Mesenchymal stem cell (in vitro differentiated cells and primary cell): ENCODE measurements at places on chromosomes 4 and X.

DNA sequence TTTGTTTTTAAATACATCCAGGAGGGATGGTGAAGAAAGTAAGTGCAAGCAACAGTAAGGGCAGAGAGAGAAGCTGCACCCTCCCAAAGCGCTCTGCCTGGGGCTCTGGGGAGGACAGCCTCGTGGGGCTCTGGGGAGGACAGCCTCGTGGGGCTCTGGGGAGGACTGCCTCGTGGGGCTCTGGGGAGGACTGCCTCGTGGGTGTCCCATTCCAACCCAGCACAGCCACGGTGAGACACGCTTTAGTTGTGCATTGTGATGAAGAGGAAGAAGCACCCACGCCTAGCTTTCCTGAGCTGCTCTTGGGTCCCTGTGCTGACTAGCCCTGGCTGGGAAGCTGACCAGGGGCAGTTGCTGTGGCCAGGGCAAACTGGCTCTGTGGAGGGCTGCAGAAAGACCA, 43.1 kb upstream of the SLC25A4 start:
- peaks cover 10% of the 10 kb centered on the region for H3K27me3 ChIP-seq
- H3K36me3 ChIP-seq = no peaks in the 10 kb centered on the region
- no peak overlapping the region for H3K27ac ChIP-seq

GRCh38 chr4:99071159-99071558, 17.4 kb downstream of the ADH5 start:
- no peak overlapping the region for H3K4me3 ChIP-seq
- no peak for DNase-seq
- H3K27ac ChIP-seq = no peak overlapping the region
- no peaks in the 10 kb centered on the region for H3K27me3 ChIP-seq

GRCh38 chrX:15616531-15616930, 15.8 kb upstream of the ACE2 start:
- DNase-seq = peak; percentile 43
- H3K27me3 ChIP-seq = peaks cover 45% of the 10 kb centered on the region
- no peak overlapping the region for H3K27ac ChIP-seq
- no peaks in the 10 kb centered on the region for H3K4me1 ChIP-seq

GRCh38 chr4:88138561-88138960, 19.9 kb downstream of the ABCG2 start:
- no peaks in the 10 kb centered on the region for H3K27me3 ChIP-seq
- peak; percentile 81 for DNase-seq
- H3K4me1 ChIP-seq = no peaks in the 10 kb centered on the region
- peak overlapping the region; percentile 51 for H3K27ac ChIP-seq
- H3K36me3 ChIP-seq = no peaks in the 10 kb centered on the region
- no peak overlapping the region for H3K4me3 ChIP-seq

- no peak for DNase-seq
- no peak overlapping the region for H3K27ac ChIP-seq
- H3K27me3 ChIP-seq = peaks cover 9% of the 10 kb centered on the region
Observed at GRCh38 chrX:136143711-136144110, 3.6 kb upstream of the FHL1 start.

- no peak overlapping the region for H3K4me3 ChIP-seq
- no peaks in the 10 kb centered on the region for H3K4me1 ChIP-seq
- no peaks in the 10 kb centered on the region for H3K36me3 ChIP-seq
- no peaks in the 10 kb centered on the region for H3K27me3 ChIP-seq
- no peak overlapping the region for H3K27ac ChIP-seq
Observed at GRCh38 chrX:129013574-129013973, 509.7 kb downstream of the SMARCA1 start.

GRCh38 chr4:26151615-26152014, 169.2 kb upstream of the RBPJ start:
- DNase-seq = no peak
- H3K27me3 ChIP-seq = no peaks in the 10 kb centered on the region
- peak overlapping the region; percentile 47 for H3K4me3 ChIP-seq
- H3K27ac ChIP-seq = no peak overlapping the region
- no peaks in the 10 kb centered on the region for H3K4me1 ChIP-seq

DNA sequence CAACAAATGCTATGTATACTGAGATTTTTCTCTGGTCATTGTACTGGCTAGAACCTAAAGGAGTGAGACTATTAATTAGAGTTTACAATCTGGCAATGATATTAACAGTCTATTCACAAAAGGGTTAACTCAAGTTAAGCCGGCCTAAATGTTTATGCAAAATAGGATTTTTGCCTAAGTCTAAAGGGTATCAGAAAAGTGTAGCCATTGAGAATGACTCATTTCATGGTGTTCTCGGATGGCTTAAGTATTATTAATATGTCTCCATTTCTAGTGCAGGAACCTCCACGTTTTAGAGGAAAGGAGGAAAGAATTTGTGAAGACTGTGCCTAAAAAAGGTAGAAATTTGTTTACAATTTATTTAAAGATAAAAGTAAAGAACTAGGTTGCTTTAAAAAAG, 29.8 kb downstream of the DYNLT3 start:
- H3K27me3 ChIP-seq = peaks cover 17% of the 10 kb centered on the region
- H3K36me3 ChIP-seq = no peaks in the 10 kb centered on the region
- H3K27ac ChIP-seq = no peak overlapping the region
- H3K4me3 ChIP-seq = no peak overlapping the region

GRCh38 chrX:77658886-77659285, 127.1 kb downstream of the ATRX start:
- H3K4me1 ChIP-seq = no peaks in the 10 kb centered on the region
- no peak overlapping the region for H3K4me3 ChIP-seq
- no peak overlapping the region for H3K27ac ChIP-seq
- H3K36me3 ChIP-seq = peaks cover 29% of the 10 kb centered on the region
- no peaks in the 10 kb centered on the region for H3K27me3 ChIP-seq
- DNase-seq = no peak

DNA sequence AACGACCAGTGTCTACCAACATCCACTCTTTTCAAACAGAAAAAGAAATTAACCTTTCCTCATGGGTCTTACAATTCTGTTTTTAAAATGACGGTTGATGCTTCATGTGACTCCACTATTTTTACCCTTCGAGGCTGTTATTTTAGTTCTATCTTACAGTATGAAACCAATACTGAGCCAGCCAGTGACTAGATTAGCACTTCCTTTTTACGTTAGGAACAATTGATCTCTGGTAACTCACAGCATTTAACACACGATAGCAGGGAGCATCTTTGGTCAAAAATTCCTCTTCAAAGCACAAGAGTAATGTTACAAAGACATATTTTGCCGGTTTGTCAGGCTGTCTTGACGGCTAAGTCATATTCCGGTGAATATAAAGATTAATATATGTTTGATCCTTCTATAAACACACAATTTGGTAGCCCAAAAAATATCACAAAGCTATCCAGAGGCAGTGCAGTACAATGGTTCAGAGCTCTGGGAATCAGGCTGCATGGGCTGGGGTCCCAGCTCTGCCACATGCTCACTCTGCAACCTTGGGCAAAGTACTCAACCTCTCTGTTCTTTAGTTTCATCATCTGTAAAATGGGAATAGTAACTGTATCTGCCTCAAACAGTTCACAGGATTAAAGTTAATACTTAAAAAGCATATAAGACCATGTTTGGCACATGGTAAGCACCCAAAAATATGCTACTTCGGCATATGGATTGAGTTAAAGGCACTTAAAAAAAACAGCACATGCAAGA, 62.9 kb upstream of the TXK start:
- no peak overlapping the region for H3K27ac ChIP-seq
- H3K4me3 ChIP-seq = no peak overlapping the region
- H3K36me3 ChIP-seq = no peaks in the 10 kb centered on the region

DNA sequence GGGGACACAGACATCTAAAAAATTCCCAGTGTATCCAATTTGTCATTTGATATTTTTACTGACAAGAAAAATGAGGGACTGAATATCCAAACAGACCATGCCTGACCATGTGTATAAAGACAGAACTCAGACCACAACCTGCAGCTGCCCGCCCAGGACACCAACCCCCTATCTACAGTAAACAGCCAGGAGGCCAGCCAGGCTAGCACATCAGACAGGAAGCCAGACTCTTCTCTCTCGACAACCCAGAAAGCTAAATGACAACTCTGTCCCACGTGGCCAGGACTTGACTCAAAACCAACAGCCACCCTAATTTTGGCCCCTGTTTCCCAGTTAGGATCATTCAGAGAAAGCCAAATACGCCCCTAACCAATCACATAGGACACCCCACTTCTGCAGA, 15.1 kb downstream of the AFAP1 start:
- peaks cover 16% of the 10 kb centered on the region for H3K36me3 ChIP-seq
- no peaks in the 10 kb centered on the region for H3K27me3 ChIP-seq
- peak; percentile 53 for DNase-seq
- peaks cover 13% of the 10 kb centered on the region for H3K4me1 ChIP-seq

- peaks cover 5% of the 10 kb centered on the region for H3K36me3 ChIP-seq
- DNase-seq = no peak
- no peaks in the 10 kb centered on the region for H3K27me3 ChIP-seq
- no peak overlapping the region for H3K27ac ChIP-seq
- H3K4me3 ChIP-seq = no peak overlapping the region
Observed at GRCh38 chr4:76960014-76960413, 10.5 kb downstream of the SEPTIN11 start.

DNA sequence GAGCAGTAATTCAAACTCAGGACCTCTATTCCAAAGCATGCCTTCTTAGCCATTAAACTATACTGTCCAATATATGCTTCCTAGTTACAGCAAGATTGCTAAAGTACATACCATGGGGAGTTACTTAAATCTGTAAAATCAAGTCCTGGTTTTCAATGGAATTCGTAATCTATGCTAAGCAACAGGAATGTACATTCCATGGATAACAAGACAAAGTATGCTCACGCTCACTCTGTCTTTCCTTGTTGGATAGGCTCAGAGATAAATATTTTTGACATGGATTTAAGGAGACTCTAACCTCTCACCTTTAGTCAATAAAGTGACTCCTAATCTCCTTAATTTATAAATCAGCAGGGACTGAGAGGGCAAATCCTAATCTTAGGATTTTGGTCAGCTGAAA, 47.3 kb upstream of the STK26 start:
- H3K27ac ChIP-seq = no peak overlapping the region
- no peaks in the 10 kb centered on the region for H3K36me3 ChIP-seq
- no peaks in the 10 kb centered on the region for H3K27me3 ChIP-seq
- peak; percentile 11 for DNase-seq
- H3K4me1 ChIP-seq = no peaks in the 10 kb centered on the region
- H3K4me3 ChIP-seq = no peak overlapping the region

DNA sequence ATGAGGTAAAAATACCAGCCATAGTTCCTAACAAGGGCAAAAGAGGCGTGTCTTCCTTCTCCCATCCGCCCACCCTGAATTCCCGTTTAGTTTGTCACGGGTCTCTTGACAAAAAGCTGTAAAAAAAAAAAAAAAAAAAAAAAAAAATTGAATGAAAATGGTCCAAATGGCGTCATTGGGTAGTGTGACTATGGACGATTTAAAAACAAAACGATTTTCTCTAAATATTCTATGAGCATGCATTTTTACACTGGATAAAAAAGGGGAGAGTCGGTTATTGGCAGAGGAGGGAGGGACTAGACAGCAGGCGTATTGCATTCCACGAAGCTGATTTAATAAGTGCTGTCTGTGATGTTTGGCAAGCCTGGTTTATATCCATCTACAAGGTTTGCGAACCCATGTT, at the start of gene FAM133A:
TSS of gene FAM133A (plus strand) at position 338 of the 403 bp plus-strand sequence. CDS start 35,214 bp downstream, outside the sequence.
- peak within 1 kb of the TSS; percentile 45 for H3K27ac ChIP-seq
- H3K27me3 ChIP-seq = peaks cover 21% of the 10 kb centered on the region
- peak; percentile 39 for DNase-seq
- H3K4me1 ChIP-seq = no peaks in the 10 kb centered on the region

DNA sequence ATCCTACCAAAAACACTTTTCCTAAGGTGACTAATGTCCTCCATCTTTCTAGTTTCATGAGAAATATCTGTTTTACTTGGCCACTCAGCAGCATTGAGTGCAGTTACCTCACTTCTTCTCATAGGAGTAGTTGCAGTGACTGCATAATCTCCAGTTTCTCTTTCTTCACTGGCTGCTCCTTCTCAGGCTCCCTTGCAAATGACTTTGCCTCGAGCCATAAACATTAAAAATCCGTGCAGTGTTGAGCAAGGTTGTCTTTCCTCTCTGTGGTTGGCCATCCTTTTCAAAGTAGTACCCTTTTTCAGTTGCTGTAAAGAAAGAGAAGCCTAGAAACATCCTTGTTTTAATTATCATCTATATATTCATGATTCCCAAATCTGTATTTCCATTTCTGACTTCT, 10.2 kb upstream of the PRKG2 start:
- DNase-seq = no peak
- H3K36me3 ChIP-seq = no peaks in the 10 kb centered on the region
- H3K27ac ChIP-seq = no peak overlapping the region

DNA sequence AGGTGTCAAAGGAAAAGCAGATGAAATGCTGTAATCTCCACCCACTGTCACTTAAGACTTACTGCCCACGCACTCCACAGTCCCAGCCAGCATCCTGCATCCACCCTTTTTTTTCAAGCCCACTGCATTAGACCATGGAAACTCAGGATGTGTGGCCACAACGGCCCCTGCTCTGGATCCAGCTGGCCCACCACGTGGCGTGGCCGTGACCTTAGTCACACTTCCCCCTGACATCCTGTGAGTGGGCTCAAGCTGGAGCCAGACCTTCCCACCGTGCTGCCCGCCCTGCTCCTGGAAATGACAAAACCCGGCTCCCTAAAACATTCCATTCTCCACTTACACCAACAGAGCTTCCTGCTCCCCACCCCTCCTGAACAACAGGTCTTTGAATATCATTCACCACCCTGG, 588.3 kb upstream of the DIPK2B start:
- H3K4me1 ChIP-seq = peaks cover 6% of the 10 kb centered on the region
- H3K4me3 ChIP-seq = peak overlapping the region; percentile 26
- DNase-seq = peak; percentile 52
- H3K36me3 ChIP-seq = no peaks in the 10 kb centered on the region
- H3K27ac ChIP-seq = peak overlapping the region; percentile 59

DNA sequence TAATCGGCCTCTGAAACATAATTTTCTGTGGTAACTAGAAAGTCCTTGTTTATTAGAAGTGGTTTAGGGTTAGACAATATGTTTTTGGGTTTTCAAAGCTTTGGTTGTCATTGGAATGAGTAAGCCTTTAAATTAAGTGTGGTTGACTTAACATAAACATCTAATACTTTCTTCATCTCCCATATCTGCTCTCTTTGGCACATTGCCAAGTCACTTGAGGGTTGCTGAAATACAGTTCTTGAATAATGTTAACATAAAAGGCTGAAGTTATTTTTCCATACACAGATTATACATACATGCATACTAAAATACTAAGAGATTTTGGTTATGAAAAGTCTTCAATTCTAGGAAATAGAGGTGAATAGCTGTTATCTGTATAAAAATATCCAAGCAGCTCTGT, 241.7 kb upstream of the BMP3 start:
- H3K36me3 ChIP-seq = no peaks in the 10 kb centered on the region
- peak; percentile 1 for DNase-seq
- H3K27ac ChIP-seq = no peak overlapping the region
- no peaks in the 10 kb centered on the region for H3K4me1 ChIP-seq
- no peak overlapping the region for H3K4me3 ChIP-seq
- no peaks in the 10 kb centered on the region for H3K27me3 ChIP-seq

DNA sequence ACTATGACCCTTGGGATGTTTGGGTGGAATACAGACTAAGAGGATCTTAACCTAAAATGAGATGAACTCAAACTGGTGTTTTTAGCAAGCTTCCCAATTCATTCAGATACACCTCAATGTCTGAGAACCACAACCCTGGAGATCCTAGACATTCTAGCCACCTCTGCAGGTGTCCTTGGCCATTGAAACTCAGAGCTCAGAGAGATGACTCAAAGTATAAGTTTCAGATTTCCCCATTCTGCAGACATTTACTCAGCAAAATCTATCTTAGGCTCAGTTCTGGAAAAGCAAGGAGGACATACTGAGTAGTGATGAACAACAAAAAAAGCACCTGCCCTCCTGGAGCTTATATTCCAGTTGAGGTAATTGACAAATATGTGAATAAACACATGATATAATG, 47.8 kb downstream of the COMMD8 start:
- no peaks in the 10 kb centered on the region for H3K4me1 ChIP-seq
- H3K27me3 ChIP-seq = peaks cover 26% of the 10 kb centered on the region
- no peak overlapping the region for H3K4me3 ChIP-seq
- no peak for DNase-seq
